ENCODE measurements at places on chromosomes 11 and 22.

DNA sequence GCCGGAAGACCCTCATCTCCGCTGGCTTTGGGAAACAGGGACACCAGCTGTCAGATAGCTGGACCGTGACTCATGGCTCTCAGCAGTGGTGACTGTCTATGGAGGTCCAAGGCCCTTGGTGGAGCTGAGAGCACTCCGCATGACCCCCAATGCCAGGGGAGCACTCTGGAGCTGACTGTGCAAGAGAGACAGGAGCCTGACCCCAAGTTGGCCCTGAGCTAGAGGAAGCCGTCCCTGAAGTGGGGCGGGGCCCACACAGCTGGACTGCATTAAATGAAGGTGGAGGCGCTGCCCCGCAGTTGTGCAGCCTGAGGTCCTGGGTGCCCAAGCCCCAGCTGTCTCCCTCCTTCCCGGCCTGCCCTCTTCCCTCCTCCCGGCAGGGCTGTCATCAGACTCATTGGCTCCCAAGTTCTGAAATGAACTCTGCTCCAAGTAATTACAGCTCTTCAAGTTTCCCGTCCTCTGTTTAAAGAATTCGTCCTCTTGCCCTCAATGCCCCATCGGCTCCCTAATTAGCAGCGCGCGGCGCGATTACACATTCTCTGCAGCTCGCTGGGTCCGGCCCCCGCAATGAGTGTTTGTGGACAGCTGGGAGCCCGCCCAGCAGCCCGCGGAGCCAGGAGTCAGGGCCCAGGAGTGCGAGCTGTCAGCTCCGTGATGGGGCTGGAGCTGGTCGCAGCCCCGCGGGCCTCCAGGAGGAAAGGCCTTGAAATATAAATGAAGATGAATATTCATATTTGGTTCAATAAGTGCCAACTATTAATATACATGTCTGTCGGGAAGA lies 93.2 kb upstream of the LMO1 start:
- no peak for DNase-seq

GRCh38 chr11:46846510-46846830 lies 390 bp upstream of the CKAP5 start:
- no peak for DNase-seq

DNA sequence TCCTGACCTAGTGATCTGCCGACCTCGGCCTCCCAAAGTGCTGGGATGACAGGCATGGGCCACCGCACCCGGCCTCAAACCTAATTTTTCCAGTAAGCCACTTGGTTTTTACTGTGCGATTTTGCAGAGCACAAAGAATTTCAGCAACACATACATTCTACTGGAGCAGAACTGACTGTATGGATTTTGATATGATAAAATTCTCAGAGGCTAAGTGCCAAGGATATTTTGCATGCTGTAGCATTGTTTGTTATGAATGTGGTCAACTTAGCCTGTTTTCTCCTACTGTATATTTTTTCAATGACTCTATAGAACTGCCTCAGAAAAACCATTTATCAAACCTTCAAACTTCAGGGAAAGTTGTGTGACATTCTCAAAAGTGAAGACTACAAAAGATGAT lies 89.2 kb downstream of the FAT3 start:
- DNase-seq = no peak

GRCh38 chr11:10305964-10306918 lies 1.4 kb downstream of the ADM start:
- DNase-seq = no peak

DNA sequence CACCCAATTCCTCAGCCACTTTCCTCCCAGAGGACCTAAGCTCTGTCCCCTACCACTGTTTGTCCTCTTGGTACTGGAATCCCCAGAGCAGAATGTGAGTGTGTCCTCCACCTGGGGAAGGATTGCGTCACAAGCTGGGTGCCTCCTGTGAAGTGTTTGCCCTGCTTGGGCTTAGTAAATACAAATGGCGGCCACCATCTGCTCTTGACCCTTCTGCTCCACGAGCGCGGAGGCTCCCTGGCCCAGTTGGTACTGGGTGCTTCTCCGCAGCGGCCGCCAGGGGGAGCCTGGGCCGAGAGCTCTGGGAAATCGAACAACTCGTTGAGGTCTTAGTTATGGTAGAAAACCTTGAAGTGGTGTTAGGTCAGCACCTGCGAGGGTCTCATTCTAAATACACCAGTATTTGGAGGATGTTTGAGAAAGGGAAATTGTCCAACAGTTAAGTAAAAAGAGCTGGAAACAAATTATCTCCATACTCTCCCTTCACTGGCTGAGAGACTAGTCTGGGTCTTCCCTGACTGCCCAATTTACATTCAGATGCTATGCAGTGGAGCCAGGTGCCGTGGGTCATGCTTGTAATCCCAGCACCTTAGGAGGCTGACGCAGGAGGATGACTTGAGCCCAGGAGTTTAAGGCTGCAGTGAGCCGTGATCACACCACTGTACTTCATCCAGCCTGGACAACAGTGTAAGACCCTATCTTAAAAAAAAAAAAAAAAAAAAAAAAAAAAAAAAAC lies 74.6 kb upstream of the TEAD1 start:
- no peak for DNase-seq

DNA sequence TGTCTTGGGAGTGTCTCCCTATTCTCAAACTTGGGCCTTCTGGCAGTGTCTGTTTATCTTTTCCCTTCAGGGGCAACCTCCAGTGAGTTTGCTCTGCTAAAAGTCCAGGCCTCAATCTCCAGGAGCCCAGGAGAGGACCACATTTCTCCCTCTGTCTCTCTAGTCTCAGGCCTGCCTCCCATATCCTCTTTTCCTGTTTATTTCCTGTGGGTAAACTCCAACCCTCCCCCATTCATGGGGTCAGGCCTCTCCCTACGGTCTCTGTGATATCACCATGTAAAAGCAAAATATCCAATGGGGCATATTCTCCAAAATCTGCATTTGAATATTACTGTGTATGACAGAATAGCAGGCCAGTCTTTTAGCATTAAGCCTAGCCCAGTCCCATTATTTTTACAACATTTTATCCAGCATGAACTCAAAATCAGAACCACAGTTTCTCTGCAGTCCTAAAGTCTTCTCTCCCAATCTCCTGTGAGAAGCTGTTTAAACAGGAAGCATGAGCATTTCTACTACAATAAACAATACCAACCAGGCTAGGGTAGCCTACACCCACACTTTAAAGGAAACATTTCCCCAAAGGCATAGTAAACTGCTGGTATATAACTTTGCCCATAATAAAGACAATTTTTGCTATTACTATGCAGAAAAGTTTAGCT lies 18.0 kb upstream of the TMEM135 start:
- DNase-seq = no peak

GRCh38 chr11:117551761-117552343 lies 224.2 kb downstream of the CEP164 start:
- no peak for DNase-seq

DNA sequence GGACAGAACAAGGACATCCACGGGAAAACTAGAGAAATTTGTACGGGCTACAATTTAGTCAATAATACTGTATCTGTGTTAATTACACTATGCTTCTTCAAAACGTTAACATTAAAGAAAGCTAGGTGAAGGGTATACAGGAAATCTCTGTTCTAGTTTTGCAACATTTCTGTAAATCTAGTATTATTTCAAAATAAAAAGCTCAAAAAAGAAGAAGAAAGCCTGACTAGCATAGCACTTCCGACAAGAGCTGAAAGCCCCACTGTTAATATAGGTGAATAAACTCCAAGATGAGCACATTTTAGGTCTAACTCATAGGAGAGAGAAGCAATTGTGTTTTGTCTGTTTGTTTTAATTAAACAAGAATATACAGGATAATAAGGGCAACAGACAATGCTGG lies 299.7 kb downstream of the TTC28 start:
- DNase-seq = no peak

DNA sequence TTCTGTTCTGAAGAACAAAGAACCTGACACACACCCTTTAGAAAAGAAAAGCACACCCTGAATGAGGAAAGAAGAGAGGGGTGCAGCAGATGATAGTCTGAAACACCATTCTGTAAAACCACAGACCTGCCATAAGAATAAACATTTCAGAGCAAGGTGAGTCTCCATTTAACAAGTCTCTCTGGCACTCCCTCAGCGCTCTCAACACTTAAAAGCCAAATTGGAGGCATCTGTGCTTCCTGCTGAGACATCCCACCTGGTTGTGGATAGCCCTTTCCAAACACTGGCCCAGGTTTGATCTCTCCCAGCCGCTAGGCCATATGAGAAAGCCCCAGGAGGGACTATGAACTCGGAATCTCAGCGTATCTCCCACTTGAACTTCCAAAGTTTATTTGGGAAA lies 36.3 kb downstream of the ETS1 start:
- no peak for DNase-seq

DNA sequence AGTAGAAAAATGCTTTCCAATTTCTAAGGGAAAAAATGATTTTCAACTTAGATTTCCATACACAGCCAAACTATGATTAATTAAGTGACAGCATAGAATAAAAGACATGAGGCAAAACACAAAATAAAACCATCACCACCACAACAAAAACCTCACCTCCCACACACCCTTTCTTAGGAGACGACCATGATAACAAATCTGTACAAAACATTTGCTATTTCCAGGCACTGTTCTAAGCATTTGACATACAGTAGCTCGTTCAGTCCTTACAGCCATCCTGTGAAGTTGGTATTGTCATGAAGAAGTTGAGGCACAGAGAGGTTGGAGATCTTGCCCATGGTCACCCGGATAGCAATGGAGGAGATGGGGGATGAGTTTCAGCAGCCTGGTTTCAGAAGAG lies 8.7 kb downstream of the SPI1 start:
- no peak for DNase-seq

GRCh38 chr11:103322821-103323220 lies 213.6 kb downstream of the DYNC2H1 start:
- DNase-seq = no peak

- DNase-seq = no peak
Observed at GRCh38 chr11:61976813-61977475, 9.5 kb upstream of the FTH1 start.

All from skin of body (tissue), 3 donors.